ENCODE measurements at places on chromosomes 5 and 9.

DNA sequence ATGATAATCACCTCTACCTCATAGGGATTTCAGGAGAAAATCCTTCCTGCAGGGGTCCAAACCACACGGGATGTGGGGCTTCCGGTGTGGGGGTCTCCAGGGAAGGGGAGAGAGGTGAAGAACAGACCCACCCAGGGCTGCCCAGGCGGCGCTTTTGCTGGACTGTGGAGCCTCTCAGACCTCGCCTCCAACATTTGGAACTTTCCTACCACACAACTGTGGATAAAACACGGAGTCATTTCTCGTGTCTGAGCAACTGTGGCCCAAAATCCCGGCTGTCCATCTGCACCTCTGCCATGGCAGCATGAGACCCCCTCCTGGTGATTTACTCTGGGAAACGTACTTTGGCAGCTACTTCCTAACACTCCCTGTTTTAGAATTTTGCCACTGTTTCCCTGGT lies 307.8 kb upstream of the IRX4 start:
- H3K4me1 ChIP-seq: no peaks in the 10 kb centered on the region
- H3K27me3 ChIP-seq: no peaks in the 10 kb centered on the region
- no peak overlapping the region for H3K4me3 ChIP-seq
- H3K27ac ChIP-seq: no peak overlapping the region
- H3K36me3 ChIP-seq: no peaks in the 10 kb centered on the region

- DNase-seq: no peak
- H3K4me3 ChIP-seq: no peak overlapping the region
- H3K4me1 ChIP-seq: no peaks in the 10 kb centered on the region
- no peaks in the 10 kb centered on the region for H3K36me3 ChIP-seq
- H3K27ac ChIP-seq: no peak overlapping the region
These were observed 111.7 kb upstream of the PUM3 start for GRCh38 chr9:2955575-2955974.

DNA sequence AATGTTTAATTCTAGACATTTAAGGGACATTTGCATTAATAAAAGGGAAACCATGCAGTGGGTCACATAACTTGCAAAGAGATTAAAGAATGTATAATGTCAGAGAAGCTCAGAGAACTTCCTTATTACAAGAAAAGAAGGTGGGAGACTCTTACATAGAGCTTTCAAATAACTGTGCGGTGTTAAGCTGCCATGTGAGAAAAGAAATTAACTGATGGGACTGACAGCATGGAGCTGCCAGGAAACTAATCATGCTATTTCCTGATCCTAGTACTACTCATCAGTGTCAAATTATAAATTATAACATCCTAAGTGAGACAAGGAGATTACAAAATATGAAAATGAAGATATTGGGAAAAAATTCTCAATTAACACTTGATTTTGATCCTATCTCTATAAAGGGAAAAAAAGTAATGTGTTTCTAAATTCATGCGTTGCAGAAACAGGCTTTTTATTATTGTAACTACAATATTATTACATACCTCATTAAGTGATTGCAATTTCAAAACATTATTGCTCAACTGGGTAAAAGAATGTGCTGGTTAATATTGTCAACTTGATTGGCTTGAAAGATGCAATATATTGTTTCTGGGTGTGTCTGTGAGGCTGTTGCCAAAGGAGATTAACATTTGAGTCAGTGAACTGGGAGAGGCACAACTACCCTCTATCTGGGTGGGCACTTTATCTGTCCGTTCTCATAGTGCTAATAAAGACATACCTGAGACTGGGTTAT lies 609.5 kb upstream of the NUDT12 start:
- H3K36me3 ChIP-seq: no peaks in the 10 kb centered on the region
- no peaks in the 10 kb centered on the region for H3K4me1 ChIP-seq
- H3K27ac ChIP-seq: no peak overlapping the region
- DNase-seq: no peak
- no peaks in the 10 kb centered on the region for H3K27me3 ChIP-seq

- no peak for DNase-seq
- no peak overlapping the region for H3K4me3 ChIP-seq
- H3K4me1 ChIP-seq: no peaks in the 10 kb centered on the region
These were observed 542.1 kb downstream of the BNC2 start for GRCh38 chr9:16328349-16328748.

Data from naive thymus-derived CD8-positive, alpha-beta T cell (primary cell).